ENCODE measurements at places on chromosomes 4 and X. TPM values are rescaled to one million over a fixed set of nuclear protein-coding genes. Genes with fewer than 3 reads are reported as not detected.

The F8A2 gene
- not detected for total RNA-seq

The ARL9 gene
- total RNA-seq, result 0.16 TPM

GRCh38 chr4:96009427-96010119 lies 169.7 kb downstream of the PDHA2 start:
- no peak overlapping the region for H3K4me3 ChIP-seq
- no peaks in the 10 kb centered on the region for H3K27me3 ChIP-seq
- no peaks in the 10 kb centered on the region for H3K36me3 ChIP-seq

GRCh38 chr4:72951147-72951546 lies 118.4 kb downstream of the COX18 start:
- peaks cover 16% of the 10 kb centered on the region for H3K27me3 ChIP-seq
- peaks cover 4% of the 10 kb centered on the region for H3K4me1 ChIP-seq
- no peak overlapping the region for H3K27ac ChIP-seq
- H3K4me3 ChIP-seq, result no peak overlapping the region
- DNase-seq, result no peak
